ENCODE measurements at places on chromosomes 11 and 22. TPM values are rescaled to one million over a fixed set of nuclear protein-coding genes. Genes with fewer than 3 reads are reported as not detected.

DNA sequence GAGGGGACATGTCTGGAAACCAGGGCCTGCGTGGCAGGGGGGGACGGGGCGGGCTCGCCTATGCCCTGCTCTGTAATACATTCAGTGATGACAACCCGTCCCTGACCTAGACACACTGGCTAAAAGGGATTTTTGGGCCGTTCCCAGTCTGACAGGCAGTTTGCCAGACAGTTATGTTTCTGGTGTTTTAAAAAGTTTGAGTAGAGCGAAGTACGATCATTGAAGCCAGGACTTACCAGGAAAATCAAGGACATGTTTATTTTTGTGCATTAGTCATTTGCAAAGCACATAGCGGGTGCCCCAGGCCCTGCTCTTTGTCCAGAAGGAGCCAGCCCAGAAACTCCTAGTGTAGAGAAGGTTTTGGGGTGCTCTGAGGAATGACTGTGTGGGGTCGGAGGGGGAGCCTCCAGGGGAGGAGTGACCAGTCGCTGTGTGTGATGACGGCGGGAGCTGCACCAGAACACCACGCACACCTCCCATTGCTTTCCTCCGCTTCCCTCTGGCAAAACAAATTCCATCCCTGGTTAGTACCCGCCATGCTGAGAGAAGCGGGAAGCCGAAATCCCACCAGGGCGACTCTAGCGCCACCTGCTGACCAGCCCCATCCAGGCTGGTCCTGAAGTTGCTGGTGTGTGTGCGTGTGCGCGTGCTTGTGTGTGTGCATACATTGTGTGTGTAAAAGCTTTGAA is 50.8 kb downstream of the FBLN1 start:
- H3K36me3 ChIP-seq = peaks cover 66% of the 10 kb centered on the region
- H3K27ac ChIP-seq = peak overlapping the region; percentile 42
- H3K4me1 ChIP-seq = peaks cover 10% of the 10 kb centered on the region
- no peak overlapping the region for H3K4me3 ChIP-seq

DNA sequence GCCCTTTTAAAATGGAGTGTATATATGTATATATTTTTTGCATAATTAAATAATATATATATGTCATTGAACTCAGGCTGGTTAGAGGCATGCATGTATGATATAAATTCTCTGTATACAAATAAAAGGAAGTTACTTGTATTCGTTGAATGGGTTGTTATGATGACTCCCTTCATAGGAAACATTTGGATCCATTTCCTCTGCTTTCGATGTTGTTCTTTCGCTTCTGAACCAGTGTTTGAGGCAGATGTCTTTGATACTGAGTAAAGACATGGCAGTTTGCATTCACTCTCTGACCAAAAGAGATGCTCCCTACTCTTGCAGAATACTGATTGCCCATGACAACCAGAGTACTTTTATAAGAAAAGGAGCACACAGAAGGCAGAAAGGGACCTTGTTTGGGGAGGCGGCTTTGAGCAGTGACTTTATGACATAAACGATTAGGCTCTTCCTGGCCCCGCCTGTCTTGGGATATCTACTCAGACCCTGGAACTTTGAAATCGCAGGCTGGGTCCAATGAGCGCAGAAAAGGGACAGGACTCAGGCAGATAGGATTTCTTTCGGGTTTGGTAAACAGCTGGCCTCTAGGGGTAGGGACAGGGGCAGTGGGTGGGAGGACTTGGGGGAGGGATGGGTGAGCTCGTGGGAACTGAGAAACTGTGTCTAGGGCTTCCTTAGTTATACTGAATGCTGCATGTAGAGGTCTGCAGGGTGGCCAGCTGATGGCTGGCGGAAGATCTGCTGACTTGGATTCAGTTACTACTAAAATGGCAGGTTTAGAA is 23.2 kb downstream of the TIMP3 start:
- peaks cover 5% of the 10 kb centered on the region for H3K4me1 ChIP-seq
- no peaks in the 10 kb centered on the region for H3K36me3 ChIP-seq
- H3K27ac ChIP-seq = no peak overlapping the region
- H3K4me3 ChIP-seq = no peak overlapping the region

GRCh38 chr11:27276141-27276540 is 86.9 kb downstream of the CCDC34 start:
- DNase-seq = no peak
- H3K4me3 ChIP-seq = no peak overlapping the region
- H3K27ac ChIP-seq = no peak overlapping the region
- no peaks in the 10 kb centered on the region for H3K4me1 ChIP-seq
- no peaks in the 10 kb centered on the region for H3K36me3 ChIP-seq
- no peaks in the 10 kb centered on the region for H3K27me3 ChIP-seq

DNA sequence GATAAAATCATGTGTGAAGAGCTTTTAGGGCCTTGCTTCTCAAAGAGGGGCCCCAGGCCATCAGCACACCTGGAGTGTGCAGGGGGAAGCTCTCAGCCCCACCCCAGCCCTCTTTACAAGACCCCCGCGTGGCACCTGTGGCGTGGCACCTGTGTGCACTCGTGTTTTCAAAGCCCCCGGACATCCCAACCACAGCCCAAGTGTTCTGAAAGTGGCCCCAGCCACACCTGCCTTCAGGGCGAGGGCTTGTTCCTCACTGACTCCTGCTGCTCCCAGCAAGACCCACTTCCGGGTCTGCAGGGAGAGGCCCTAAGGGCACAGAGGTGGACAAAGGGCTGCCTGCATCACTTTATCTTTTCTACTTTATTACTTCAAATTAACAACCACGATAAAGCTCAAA is 17.5 kb upstream of the TMEM184B start:
- H3K27ac ChIP-seq = peak overlapping the region; percentile 19
- no peaks in the 10 kb centered on the region for H3K27me3 ChIP-seq
- no peak overlapping the region for H3K4me3 ChIP-seq
- H3K4me1 ChIP-seq = peaks cover 27% of the 10 kb centered on the region

- H3K27me3 ChIP-seq = no peaks in the 10 kb centered on the region
- peaks cover 16% of the 10 kb centered on the region for H3K36me3 ChIP-seq
- peaks cover 24% of the 10 kb centered on the region for H3K4me1 ChIP-seq
- no peak for DNase-seq
These were observed 3.3 kb downstream of the KCTD14 start for GRCh38 chr11:78019808-78020207.

DNA sequence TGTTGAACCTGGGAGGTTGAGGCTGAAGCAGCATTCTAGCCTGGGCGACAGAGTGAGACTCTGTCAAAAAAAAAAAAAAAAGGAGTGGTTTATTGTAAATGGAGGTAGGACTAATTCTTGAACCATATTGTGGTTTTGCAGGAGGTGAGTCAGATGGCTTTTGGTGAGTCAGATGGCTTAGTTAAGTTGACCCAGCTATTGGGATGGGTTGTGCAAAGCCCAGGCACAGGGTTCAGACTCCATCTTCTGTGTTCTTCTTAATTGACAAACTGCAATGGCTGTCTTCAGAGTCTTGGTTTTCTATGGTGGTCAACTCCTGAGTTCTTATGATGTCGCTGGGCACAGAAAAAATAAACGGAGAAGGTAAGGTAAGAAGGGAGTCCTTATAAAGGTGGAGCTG is 182.7 kb downstream of the ADAMTS15 start:
- no peaks in the 10 kb centered on the region for H3K36me3 ChIP-seq
- no peaks in the 10 kb centered on the region for H3K27me3 ChIP-seq
- no peak overlapping the region for H3K27ac ChIP-seq
- H3K4me3 ChIP-seq = no peak overlapping the region

DNA sequence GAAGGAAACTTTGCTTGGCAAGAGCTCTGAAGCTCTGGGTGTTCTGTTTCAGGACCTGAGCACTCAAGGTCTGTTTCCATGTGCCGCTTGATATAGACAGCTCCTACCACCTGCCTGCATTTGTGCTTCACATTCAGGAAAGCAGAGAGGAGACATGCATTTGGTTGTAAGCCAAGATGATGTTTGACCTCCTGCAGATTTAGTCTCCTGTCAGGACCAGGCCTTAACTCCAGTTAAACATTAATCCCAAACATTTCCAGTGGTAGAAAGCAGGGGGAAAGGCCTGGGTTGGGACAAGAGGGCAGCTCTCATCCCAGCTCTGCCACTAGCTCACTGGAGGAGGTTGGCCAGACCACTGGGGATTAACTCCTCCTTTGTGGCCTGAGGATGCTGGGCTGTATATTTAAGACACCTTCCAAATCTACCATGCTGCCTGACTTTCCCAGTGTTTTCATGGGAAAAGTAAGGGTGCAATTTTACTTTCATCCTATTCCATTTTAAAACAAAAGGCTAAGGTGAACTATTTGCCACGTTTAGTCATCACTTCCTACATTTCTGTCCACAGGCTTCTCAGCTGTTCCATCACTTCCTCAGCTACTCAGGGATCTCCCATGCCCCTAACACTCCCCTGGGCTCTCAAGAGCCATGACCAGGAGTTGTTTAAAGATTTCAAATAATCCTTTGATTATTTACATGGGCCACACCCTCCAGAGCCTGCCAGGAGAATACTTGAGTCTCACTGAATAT is 80.9 kb downstream of the INSC start:
- H3K36me3 ChIP-seq = no peaks in the 10 kb centered on the region
- no peaks in the 10 kb centered on the region for H3K27me3 ChIP-seq
- no peaks in the 10 kb centered on the region for H3K4me1 ChIP-seq
- no peak for DNase-seq
- no peak overlapping the region for H3K27ac ChIP-seq
- H3K4me3 ChIP-seq = no peak overlapping the region

DNA sequence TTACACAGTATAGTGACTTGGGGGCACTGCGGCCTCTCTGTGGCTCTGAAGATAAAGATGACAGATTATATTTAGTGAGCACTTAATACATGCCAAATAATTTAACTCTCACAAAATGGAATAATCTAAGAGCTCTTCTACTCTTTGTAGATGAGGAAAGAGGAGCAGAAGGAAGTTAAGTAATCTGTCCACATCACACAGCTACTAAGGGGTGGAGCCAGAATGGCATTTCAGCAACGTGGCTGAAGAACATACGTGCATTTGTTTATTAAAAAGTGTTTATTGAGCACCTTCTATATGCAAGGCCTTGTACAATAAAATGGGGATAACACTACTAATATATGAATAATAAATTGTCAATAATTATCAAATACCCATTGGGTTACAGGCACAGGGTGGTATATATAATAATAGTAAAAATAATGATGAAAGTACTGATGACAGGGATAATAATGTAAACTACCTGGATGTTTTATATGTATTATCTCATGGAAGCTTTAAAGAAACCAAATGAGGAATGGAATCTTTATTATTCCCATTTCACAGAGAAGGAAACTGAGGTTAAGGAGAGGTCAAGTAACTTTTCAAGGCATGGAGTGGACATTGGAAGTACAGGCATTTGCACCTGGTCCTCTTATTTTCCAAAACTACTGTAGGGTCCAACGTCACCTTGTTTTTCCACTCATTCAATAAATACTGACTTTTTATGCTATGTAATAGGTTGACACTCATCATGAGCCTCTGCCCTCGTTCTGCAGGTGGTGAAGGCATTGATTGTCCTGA is 38.0 kb upstream of the IL17RA start:
- no peaks in the 10 kb centered on the region for H3K4me1 ChIP-seq
- H3K36me3 ChIP-seq = no peaks in the 10 kb centered on the region
- H3K4me3 ChIP-seq = no peak overlapping the region
- H3K27ac ChIP-seq = no peak overlapping the region
- DNase-seq = no peak

The YPEL1 gene
- total RNA-seq = 7.7 TPM
